ENCODE measurements at places on chromosomes 4 and X. TPM values are rescaled to one million over a fixed set of nuclear protein-coding genes. Genes with fewer than 3 reads are reported as not detected.

The RAB9B gene
- 0.17 TPM for total RNA-seq

- H3K27me3 ChIP-seq: no peaks in the 10 kb centered on the region
- H3K36me3 ChIP-seq: peaks cover 56% of the 10 kb centered on the region
- H3K4me1 ChIP-seq: peaks cover 4% of the 10 kb centered on the region
- no peak overlapping the region for H3K27ac ChIP-seq
- no peak overlapping the region for H3K4me3 ChIP-seq
- no peak for DNase-seq
Observed at GRCh38 chr4:1939664-1940509, 68.7 kb downstream of the NSD2 start.

- H3K4me3 ChIP-seq: no peak overlapping the region
- no peaks in the 10 kb centered on the region for H3K4me1 ChIP-seq
- H3K27ac ChIP-seq: no peak overlapping the region
Observed at GRCh38 chr4:185840201-185840600, 28.2 kb upstream of the SORBS2 start.

DNA sequence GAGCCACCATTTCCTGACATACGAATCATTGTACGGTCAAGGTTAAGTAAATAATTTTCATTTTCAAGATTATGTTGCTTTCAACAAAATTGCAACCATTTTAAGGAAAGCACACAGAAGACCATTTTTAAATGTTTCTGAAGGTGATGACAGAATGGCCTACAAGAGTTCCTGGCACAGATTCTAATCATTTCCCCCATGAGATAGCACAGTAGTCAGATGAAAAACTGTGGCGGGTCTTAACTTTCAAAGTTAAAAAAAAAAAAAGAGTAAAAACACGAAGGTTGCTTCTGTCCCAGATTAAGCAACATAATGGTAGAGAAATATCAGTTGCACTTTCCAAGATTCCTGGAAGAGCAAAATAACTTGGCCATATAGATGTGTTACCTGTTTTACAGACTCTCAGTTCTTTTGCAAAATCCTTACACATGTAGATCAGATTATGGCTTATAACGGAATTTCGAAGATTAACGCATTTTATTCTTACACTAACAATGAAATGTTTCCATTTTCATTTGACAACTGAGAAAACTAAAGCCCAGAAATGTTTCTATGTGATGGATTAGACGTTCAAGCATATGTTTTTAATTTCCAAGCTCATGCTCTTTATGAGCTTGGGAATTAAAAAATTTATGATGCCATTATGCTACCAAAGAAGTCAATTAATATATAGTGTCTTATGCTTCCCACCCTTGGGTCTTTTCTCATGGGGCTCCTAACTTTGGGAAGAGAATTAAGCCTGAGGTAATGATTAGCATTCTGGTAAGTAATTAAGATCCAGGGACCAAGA is 335.1 kb upstream of the CLNK start:
- H3K27me3 ChIP-seq: no peaks in the 10 kb centered on the region
- H3K4me3 ChIP-seq: no peak overlapping the region
- H3K4me1 ChIP-seq: no peaks in the 10 kb centered on the region
- DNase-seq: no peak
- H3K36me3 ChIP-seq: no peaks in the 10 kb centered on the region
- no peak overlapping the region for H3K27ac ChIP-seq

GRCh38 chr4:119130365-119131065 is 5.1 kb upstream of the MYOZ2 start:
- no peak overlapping the region for H3K4me3 ChIP-seq
- H3K4me1 ChIP-seq: no peaks in the 10 kb centered on the region
- no peak overlapping the region for H3K27ac ChIP-seq
- no peak for DNase-seq
- no peaks in the 10 kb centered on the region for H3K36me3 ChIP-seq
- H3K27me3 ChIP-seq: peaks cover 2% of the 10 kb centered on the region

GRCh38 chrX:134472041-134472440 is 12.1 kb downstream of the HPRT1 start:
- H3K27me3 ChIP-seq: no peaks in the 10 kb centered on the region
- peaks cover 6% of the 10 kb centered on the region for H3K4me1 ChIP-seq
- no peak for DNase-seq
- peaks cover 19% of the 10 kb centered on the region for H3K36me3 ChIP-seq
- H3K27ac ChIP-seq: no peak overlapping the region

DNA sequence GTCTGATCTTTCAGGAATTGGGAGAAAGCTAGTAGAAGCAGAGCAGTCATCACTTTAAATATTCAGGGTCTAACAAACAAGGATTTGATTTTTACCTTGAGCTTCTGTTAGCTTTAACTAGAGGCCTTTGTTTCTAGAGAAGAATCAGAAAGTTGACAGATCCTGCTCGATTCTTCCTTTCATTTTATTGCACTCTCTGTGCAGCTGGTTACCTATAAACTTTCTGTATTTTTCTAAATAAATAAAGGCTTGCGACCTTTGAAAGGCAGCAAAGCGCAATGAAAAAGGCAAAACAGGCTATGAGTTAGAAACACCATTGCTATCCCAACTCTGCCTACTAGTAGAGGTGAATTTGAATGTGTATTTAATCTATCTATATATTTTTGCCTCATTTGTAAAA is 101.4 kb upstream of the NPY2R start:
- H3K36me3 ChIP-seq: no peaks in the 10 kb centered on the region
- H3K4me3 ChIP-seq: no peak overlapping the region
- no peak for DNase-seq
- no peak overlapping the region for H3K27ac ChIP-seq

- no peak for DNase-seq
- H3K4me1 ChIP-seq: peaks cover 3% of the 10 kb centered on the region
- H3K27me3 ChIP-seq: no peaks in the 10 kb centered on the region
- no peak overlapping the region for H3K4me3 ChIP-seq
- H3K36me3 ChIP-seq: peaks cover 16% of the 10 kb centered on the region
Observed at GRCh38 chr4:26952891-26953290, 92.2 kb downstream of the STIM2 start.

The HS6ST2 gene
- total RNA-seq: 1.2 TPM

The KLKB1 gene
- 0.09 TPM for total RNA-seq

- H3K4me1 ChIP-seq: peaks cover 5% of the 10 kb centered on the region
- H3K36me3 ChIP-seq: no peaks in the 10 kb centered on the region
- H3K27me3 ChIP-seq: no peaks in the 10 kb centered on the region
- no peak overlapping the region for H3K27ac ChIP-seq
- no peak overlapping the region for H3K4me3 ChIP-seq
Observed at GRCh38 chr4:101289306-101289705, 58.0 kb downstream of the PPP3CA start.

The NMU gene
- total RNA-seq: not detected

The NUDT9 gene
- total RNA-seq: 17.4 TPM

DNA sequence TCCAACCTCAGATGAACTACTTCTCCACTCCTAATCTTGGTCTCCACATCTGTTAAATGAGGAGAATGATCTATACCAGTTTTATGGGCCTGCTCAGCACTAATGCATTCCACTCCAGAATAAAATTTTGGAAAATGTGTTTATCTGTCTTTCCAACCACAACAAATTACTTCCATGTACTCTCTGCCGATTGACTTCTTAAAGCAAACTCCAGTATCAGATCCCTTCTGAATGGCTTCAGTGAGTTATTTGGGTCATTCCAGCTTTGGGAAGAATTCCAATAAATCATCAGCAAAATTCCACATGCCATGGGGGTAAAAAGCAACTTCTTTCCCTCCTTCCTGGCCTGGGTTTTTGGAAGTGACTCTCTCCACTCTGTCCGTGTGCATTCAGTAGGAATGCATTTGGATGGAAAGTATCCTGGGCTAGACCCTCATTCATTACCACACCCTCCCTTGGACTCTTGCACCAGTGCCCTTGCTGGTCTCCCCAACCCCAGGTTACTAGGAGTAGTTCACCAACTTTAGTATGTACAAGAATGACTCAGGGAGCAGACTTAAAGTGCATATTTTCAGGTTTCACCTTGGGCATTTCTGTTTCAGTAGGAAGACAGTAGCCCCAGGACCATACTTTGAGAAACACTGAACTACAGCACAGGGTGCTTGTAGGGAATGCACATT is 15.4 kb upstream of the ADH6 start:
- no peaks in the 10 kb centered on the region for H3K27me3 ChIP-seq
- H3K36me3 ChIP-seq: no peaks in the 10 kb centered on the region
- no peak for DNase-seq

The CFAP97 gene
- total RNA-seq: 59.3 TPM

- H3K36me3 ChIP-seq: no peaks in the 10 kb centered on the region
- H3K27me3 ChIP-seq: no peaks in the 10 kb centered on the region
- no peak overlapping the region for H3K4me3 ChIP-seq
- H3K4me1 ChIP-seq: no peaks in the 10 kb centered on the region
- H3K27ac ChIP-seq: no peak overlapping the region
- no peak for DNase-seq
Observed at GRCh38 chr4:33340168-33340567, 2620.0 kb downstream of the PCDH7 start.

DNA sequence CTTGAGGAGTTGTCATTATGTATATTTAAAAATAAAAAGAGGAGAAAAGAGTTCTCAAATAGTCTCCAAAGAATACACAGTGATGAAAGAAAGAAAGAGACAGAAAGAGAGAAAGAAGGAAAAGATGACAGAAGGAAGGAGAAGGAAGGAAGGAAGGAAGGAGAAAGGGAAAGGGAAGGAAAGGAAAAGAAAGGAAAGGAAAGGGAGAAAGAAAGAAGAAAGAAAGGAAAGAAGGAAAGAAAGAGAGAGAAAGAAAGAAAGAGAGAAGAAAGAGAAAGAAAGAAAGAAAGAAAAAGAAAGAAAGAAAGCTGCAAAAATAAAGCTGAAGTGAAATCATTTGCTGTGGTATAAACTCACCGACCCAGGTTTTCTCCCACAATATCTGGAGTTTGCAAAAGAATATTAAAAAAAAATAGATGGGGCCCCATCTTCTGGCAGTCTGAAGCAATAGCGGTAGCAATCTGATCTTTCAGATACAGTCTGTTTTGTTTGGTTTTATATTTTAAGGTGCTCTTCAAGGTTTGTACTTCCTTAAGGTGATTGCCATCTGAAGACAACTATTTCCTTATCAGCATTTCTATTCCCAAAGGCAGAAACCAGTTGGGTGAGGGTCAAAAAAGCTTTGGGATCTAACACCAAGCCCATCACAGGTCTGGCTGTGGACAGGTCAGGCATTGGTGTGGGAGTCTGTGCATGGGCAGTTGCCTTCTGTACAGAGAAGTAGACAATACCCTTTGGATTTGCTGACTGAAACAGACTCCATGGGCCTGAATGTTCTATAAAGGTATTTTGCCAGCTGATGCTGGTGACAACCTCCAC is 160.4 kb downstream of the CPEB2 start:
- no peaks in the 10 kb centered on the region for H3K36me3 ChIP-seq
- H3K27ac ChIP-seq: no peak overlapping the region
- no peak overlapping the region for H3K4me3 ChIP-seq
- peaks cover 14% of the 10 kb centered on the region for H3K27me3 ChIP-seq
- DNase-seq: no peak

The KCND1 gene
- total RNA-seq: 2.5 TPM

DNA sequence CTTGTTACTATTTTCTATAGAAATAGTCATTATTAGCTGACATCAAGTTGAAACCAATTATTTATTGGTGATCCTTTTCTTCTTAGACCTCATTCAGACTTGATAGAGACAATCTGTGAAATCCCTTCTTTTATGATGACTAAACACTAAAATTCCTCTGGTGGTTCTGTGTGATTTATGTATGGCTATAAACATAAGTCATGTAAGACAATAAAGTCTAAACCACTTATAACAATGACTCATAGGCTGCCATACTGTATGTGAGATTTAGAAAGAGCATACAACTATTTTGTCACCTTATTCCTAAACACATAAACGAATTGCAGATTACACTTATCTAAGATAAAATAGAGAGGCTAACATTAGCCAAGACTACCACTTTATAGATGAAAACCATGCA is 101.1 kb upstream of the PRR32 start:
- no peaks in the 10 kb centered on the region for H3K36me3 ChIP-seq
- no peak overlapping the region for H3K27ac ChIP-seq
- no peak for DNase-seq

DNA sequence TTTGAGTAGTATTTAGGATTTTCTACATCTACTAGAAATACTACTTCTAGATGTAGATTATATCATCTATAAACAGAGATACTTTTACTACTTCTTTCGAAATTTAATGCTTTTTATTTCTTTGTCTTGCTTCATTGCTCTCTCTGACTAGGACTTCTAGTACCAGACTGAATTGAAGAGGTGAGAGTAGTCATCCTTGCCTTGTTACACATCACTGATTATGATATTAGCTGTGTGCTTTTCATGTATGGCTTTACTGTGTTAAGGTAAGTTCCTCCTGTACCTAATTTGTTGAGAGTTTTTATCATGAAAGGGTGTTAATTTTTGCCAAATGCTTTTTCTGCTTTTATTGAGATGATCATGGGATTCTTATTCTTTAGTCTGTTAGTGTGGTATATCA is 19.6 kb upstream of the IL2 start:
- H3K36me3 ChIP-seq: peaks cover 4% of the 10 kb centered on the region
- no peaks in the 10 kb centered on the region for H3K27me3 ChIP-seq
- no peak for DNase-seq

The SOX3 gene
- not detected for total RNA-seq

- peaks cover 39% of the 10 kb centered on the region for H3K4me1 ChIP-seq
- H3K27me3 ChIP-seq: no peaks in the 10 kb centered on the region
- H3K36me3 ChIP-seq: peaks cover 7% of the 10 kb centered on the region
Observed at GRCh38 chr4:142413485-142413884, 432.6 kb downstream of the INPP4B start.

The PRRG3 gene
- total RNA-seq: not detected

- no peaks in the 10 kb centered on the region for H3K36me3 ChIP-seq
- H3K27ac ChIP-seq: no peak overlapping the region
- H3K27me3 ChIP-seq: no peaks in the 10 kb centered on the region
- no peak for DNase-seq
- H3K4me3 ChIP-seq: no peak overlapping the region
- no peaks in the 10 kb centered on the region for H3K4me1 ChIP-seq
Observed at GRCh38 chrX:32985544-32985943, 225.8 kb downstream of the DMD start.

- H3K36me3 ChIP-seq: no peaks in the 10 kb centered on the region
- no peak overlapping the region for H3K27ac ChIP-seq
- H3K27me3 ChIP-seq: peaks cover 2% of the 10 kb centered on the region
Observed at GRCh38 chrX:48589482-48590162, 7.7 kb upstream of the WDR13 start.

GRCh38 chrX:856566-857290 is 226.1 kb downstream of the SHOX start:
- H3K27me3 ChIP-seq: no peaks in the 10 kb centered on the region
- H3K36me3 ChIP-seq: no peaks in the 10 kb centered on the region
- no peaks in the 10 kb centered on the region for H3K4me1 ChIP-seq

DNA sequence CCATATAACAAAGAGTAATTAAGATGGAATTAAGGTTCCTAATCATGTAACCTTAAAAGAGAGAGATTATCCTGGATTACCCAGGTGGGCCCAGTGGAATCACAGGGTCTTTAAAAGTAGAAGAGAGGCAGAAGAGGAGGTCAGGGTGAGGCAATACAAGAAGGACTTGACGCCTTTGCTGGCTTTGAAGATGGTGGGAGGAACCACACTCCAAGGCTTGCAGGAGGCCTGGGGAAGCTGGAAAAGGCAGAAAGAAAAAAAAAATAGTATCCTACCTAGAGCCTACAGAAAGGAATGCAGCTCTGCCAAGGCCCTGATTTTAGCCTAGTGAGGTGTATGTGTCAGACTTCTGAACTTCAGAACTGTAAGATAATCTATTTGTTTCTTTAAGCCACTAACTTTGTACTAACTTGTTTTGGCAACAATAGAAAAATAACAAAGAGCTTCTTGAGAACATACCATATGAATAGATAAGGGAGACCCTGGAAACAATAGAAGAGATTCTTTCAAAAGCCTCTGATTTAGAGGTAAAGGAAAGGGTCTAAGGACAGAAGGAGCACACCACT is 229.9 kb upstream of the TTC29 start:
- no peaks in the 10 kb centered on the region for H3K36me3 ChIP-seq
- H3K27ac ChIP-seq: no peak overlapping the region
- H3K27me3 ChIP-seq: no peaks in the 10 kb centered on the region
- no peak for DNase-seq

The LDB2 gene
- not detected for total RNA-seq
